ENCODE measurements at places on chromosomes 7 and 10.
A peak's percentile ranks its signal among the peaks of the same experiment; 100 is the strongest.

DNA sequence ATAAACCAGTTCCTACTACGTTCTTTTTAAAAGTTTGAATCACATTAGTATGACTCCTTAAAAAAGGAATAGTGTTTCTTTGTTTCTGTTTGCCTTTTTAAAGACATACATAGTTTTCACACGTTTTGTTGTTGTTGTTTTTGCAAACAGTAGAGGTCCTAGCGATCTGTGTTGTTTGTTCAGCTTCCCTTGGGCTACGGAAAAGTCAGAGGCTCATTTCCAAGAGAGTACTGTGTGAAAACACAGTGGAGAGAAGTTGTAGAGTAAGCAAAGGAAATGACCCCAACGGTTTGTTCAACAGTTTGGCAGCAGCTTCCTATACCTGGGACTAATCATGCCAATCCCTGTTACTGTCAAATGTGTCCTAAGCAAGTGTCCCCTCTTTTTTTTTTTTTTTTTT, 87.1 kb upstream of the STEAP1 start:
- DNase-seq, result no peak

GRCh38 chr10:121027371-121027770, 176.2 kb downstream of the WDR11 start:
- DNase-seq, result no peak

GRCh38 chr7:93145354-93145753, 2.8 kb downstream of the SAMD9L start:
- DNase-seq, result no peak

- no peak for DNase-seq
Observed at GRCh38 chr7:28126410-28127041, 54.1 kb downstream of the JAZF1 start.

DNA sequence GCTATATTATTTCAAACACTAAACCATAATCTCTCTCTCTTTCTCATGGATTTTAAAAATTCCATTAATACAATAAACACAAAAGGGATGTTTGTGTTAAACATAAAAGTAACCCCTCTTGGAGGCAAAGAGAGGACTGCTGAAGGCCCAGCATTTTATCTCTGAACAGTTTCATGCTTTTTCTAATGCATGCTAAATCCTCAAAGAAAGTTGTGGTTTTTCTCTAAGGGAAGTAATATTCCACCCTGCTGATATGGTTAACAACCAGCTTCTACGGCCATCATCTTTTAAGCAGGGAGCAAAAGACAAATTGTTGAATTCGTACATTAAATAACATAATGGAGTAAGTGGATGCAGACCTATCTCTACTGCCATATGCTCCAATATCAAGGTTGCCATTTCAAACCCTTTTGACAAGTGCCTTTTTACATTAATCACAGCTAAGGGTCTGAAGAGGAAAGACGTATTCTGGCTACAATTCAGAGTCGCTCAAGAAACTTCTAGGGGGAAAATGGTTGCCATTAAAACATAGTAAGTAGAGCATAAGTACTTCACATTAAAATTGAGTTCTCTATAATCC, 103.1 kb downstream of the SLC25A13 start:
- DNase-seq, result no peak

DNA sequence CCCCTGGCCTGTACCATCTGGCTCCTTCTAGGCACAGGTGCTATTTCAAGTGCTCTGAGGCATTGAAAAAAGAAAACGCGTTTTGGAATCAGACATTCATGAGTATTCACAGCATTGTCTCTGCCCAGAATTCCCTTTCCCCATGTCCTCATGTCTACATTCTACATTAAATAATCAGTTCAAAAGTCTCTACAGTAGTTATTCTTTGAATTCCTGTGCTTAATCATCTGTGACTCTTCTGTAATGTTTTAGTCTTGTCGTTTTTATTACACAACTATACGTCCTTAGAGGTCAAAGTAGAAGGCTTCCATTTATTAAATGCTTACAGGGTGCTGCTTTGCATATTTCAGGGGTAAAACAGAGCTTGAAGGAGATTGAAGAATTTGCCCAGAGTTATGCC, 95.7 kb downstream of the BICC1 start:
- DNase-seq, result no peak

DNA sequence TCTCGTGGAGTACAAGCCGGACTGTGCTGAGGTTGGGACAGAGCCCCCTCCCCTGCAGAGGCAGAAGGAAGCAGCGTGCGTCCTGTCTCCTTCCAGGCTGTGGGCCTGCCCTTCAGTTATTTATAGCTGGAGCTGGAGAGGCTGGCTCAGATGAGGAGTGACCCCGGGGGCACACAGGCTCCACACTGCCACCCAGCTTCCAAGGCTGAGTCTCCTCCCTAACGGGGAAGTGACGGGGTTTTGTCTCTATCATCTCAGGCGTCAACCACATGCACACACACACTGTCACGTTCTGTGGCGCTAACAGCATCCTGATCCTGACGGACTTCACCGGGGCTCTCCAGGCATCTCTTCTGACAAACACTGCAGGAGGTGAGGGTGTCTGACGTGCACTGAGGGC, 25.4 kb downstream of the AMZ1 start:
- no peak for DNase-seq

DNA sequence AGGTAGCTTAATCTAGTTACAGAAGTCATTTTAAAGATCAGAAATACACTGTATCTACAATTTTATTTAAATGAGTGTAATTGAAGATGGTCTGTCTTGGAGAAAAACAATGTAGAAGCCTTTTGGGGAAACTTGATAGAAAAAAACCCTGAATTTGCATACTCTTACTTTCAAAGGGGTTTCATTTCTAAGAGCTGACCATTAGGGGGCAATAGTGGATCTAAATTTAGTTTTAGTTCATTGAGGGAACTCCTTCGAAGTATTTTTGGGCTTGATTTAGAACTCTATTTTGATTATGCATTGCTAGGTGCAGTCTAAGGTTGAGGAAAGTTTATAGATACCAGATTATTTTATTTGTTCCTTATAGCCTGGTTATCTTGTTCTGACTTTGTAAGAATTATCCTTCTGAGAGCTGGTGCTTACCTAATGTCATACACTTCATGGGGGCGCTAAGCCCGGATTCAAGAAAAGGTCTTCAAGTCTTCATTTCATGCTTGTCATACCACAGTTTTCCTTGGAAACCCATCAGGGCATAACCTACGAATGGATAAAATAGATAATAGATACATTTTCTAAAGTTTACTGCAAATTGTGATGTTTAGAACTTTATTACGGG, 69.1 kb upstream of the MXI1 start:
- no peak for DNase-seq

DNA sequence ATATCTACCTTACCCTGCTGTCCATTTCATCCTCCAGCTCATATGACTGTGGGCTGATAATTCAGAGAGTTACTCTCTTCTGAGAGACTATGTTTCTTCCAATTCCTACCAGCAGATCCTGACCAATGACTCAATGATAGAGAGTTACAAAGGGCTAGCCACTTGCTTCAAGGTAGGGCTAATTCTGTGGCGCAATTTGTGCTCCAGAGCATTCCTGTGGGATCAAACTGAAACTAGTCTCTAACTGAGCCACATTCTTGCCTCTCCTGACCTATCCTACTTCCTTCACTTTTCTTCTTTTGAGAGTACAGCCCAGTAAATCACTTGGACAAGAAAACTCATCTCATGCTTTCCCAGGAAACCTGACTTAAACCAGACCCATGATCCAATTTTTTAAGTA, 17.9 kb upstream of the ASZ1 start:
- no peak for DNase-seq

GRCh38 chr7:79455173-79455790, 1.8 kb upstream of the MAGI2 start:
- DNase-seq, result no peak

DNA sequence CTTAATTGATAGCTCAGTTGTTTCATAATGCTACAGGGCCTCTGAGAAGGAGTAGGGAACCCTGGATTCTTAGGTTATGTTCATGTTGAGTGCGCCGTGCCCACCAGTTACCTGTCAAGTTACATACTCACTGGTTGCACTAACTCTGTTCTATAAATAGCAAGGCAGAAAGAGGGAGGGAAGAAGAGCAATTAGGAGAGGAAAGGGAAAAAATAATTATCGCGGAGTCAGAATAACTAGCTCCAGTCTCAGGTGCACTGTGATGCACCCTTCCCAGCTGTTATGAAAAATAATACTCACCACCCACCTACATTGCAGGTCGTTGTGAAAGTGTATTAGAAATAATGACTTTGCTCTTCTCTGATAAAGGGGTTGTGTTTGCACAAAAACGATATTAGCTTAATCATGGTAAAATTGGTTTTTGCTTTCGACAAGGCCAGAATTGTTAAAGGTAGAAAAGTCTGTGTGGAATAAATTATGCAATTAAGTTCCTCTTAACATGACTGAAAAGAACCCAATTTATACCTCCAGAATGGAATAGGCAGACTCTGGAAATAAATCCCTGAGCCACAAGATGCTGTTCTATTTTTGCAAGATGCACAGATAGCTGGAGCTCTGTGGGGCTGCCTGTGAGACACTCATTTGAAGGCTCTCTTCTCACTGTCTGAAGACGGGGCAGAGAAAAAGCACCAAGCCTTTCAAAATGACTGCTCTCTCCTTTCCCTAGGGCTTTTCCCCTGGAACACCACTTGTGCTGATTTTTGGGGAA, 137.6 kb upstream of the PITRM1 start:
- no peak for DNase-seq

- DNase-seq, result no peak
Observed at GRCh38 chr10:97291357-97292096, 910 bp downstream of the ARHGAP19 start.

DNA sequence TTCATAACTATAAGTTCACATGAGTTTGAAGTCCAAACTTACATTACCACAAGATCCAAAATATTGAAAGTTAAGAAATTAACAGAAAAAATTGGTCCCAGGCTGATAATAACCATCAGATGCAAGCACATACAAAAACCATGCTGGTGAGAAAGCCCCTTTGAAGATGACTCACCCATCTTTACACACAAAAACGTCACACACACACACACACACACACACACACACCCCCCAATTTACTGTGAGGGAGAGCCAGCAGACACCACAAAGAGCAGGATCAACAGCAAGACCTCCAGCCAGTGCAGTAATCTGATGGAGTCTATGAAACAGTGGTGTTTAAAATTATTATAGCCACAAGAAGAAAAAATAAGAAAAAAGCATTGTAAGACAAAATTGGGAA, 50.1 kb upstream of the DRGX start:
- DNase-seq, result no peak

- DNase-seq, result no peak
Observed at GRCh38 chr7:150940431-150941102, 37.6 kb downstream of the KCNH2 start.

DNA sequence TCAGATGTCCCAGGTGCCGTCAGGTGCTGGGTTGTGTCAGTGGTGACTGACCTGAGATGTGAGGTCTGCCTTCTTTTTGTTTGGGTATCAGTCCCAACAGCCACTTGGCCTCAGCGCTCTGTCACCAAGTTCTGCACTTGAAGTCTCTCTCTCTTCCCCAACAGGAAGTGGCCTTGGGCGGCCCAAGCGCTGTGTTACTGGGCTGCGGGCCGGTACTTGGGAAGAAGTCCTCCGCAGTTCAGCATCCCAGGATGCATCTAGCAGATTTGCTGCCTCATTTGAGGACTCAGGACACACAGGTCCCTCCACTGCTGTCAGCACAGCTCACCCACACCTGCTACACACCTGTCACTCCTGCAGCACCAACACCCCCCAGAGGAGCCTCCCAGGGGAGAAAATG, 40.1 kb downstream of the LYZL2 start:
- DNase-seq, result no peak

GRCh38 chr10:84314275-84314674, 14.1 kb upstream of the CCSER2 start:
- no peak for DNase-seq

DNA sequence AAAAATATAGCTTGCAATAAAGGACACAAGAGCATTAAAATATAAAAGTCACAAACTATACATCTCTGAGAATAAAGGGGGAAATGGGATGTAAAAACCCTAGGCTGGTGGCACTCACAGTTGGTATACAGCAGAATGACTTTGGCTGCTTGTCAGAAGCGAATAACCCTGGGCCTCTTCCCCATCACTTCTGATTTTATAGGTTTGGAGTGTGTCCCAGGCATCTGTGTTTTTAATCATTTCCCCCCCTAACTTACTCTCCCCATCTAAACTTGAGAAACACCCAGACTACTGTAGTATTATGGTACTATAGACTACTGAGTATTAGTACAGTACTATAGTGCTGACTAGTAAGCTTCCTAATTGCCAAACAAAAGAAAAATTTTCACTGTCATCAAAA, 1.8 kb upstream of the RPA3 start:
- no peak for DNase-seq

DNA sequence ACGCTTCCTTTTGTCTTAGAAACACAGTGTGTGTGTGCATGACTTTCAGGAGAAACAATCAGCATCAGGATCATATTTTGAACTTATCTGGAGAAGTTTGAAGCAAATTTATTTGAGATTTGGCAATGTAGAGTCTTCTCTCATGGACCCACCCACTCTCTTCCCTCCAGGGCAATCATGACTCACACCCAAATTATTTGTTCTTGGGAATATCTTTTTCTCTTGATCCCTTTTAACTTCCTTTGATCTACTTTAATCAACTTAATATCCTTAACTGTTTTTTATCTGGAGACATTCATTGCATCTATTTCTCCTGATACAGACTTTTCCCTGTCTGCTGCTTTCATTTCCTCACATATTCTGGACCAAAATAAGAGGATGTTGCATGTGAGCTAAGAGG, 1174.3 kb downstream of the GATA3 start:
- no peak for DNase-seq

GRCh38 chr10:95266674-95267095, 24.1 kb downstream of the PDLIM1 start:
- DNase-seq, result no peak

DNA sequence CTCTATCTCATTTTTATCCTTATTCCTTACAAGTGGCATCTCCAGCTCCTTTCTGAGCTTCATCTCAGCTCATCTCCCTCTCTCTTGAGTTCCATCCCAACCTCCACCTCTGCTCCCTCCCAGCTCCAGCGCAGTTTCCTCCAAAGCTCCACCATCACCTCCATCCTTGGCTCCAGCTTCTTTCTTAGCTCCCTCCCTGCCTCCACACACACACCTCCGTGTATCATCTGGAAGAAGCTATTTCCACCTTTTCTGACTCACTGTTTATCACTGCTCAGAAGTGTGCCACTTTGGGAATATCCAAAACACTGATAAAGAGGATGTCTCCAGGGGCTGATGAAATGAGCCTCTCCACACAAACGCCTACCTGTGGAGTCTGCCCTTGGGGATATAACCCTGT, 481.4 kb downstream of the PTPRN2 start:
- DNase-seq, result no peak

DNA sequence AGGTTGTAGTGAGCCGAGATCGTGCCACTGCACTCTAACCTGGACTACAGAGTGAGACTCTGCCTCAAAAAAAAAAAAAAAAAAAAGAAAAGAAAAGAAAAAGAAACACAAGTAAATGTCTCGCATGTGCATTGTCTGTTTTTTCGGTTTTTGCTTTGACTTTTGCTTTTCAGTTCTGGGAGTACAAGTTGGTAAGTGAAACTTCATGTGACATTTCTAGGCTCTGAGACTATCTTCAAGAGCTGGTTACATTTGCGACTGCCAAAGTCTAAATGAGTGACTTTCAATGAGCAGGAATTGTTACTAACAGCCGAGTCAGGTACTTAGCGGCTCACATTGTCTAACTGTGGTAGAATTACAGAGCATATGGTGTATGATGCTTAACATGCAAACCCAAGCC, 107.0 kb upstream of the CELF2 start:
- DNase-seq, result no peak

- peak; percentile 75 for DNase-seq
Observed at GRCh38 chr7:26293569-26294308, 2.1 kb downstream of the SNX10 start.
